ENCODE measurements at places on chromosomes 6 and 20.

DNA sequence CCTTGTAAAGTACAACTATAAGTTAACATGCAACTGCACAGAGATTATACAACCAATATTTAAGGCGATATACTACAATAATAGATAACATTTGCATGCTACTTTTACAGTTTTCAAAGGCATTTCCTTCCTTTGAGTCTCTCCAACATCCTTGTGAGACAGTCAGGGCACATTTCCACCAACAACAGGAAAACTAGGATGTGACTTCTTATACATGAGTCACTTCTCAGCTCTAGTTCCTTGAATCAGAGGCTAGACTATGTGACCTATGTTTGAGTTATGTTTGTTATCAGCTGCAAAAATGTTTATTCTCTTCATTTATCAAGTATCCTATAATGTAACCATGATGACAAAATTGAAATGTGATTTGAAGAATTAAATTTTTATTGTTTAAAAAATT, 51.7 kb upstream of the TFAP2D start:
- DNase-seq: no peak

DNA sequence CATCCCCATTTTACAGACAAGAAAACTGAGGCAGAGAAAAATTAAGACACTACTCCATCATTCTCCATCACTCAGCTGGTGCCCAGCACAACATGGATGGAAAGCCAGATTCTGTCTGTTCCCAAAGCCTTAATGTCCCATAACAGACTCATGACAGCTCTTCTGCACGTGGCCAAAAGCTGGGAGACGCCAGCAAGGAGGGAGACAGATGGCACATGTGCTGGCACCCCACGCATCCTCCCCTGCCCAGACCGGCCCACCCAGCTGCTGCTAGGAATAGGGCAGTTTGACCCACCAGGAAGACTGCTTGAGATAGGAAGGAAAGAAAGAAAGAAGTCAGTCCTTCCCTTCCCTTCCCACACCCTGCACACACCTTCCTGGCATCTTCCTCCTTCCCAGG, 96.3 kb downstream of the PREX1 start:
- DNase-seq: no peak

DNA sequence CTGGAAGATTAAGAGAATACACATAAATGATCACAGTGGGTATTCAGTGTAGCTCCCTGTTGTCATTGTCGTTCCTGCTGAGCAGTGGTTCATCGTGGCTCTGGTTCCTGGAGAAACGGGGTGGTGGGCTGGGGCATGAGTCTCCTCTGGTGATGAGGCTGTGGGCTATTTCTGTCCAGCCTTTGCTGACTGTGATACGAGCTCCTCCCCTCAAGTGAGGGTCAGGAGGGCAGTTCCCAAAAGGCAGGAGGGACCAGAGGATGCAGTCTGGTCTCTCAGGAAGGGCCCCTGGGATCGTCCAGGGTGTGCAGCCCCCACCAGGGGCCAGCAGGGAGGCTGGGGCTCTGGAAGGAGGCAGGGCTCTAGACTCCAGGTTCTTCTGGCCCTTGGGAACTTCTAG, 31.1 kb upstream of the DLGAP4 start:
- DNase-seq: no peak

GRCh38 chr20:57393321-57394120, 2.3 kb downstream of the RBM38 start:
- peak; percentile 56 for DNase-seq

DNA sequence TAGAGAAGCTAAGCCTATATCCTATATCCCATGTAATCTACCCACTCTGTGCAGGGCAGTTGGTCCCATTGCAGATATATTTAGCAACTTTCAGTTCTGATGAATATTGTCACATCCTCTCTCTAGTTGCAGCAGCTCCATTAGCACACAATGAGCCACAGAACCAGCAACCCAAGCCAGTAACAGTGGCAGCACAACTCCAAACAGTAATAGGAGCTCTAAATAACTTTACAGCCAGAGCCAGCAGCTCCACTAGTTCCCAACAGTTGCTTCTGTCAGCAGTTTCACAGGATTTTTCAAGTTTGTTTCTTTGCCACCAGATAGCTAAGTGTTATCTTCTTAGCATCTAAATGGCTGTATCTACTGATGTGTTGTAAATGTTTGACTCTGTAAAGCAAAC, 490.8 kb downstream of the HTR1B start:
- no peak for DNase-seq

GRCh38 chr6:2363211-2363610, 117.8 kb upstream of the GMDS start:
- no peak for DNase-seq

GRCh38 chr20:44171775-44172571, 15.0 kb downstream of the JPH2 start:
- no peak for DNase-seq

DNA sequence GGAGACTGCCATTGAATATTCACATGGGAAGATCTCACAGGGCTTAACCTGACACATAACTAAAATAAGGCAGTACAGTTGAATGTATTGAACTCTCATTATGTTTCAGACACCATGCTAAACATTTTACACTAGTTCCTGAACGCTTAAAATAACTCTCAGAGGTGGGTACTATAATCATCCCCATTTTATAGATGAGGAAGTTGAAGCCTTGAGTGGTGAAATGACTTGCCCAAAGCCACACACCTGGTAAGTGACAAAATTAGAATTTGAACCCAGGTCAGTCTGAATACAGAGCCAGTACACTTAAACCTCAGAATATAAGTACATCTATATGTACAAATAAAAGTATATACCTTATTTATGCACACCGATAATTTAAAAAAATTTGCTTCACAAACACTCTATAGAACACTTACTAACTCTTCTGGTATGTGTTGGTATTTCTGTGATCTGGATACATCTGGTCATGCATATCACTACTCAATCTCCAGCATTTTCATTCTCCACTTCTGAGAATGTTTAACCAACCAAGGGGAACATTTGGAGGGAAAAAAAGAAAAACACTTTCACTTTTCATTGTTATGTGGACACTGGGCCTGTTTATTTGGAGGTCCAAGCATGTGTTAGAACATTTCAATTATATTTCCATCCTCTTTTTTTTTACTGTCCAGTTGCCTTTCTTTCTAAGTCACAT, 4.6 kb upstream of the BICRAL start:
- no peak for DNase-seq

DNA sequence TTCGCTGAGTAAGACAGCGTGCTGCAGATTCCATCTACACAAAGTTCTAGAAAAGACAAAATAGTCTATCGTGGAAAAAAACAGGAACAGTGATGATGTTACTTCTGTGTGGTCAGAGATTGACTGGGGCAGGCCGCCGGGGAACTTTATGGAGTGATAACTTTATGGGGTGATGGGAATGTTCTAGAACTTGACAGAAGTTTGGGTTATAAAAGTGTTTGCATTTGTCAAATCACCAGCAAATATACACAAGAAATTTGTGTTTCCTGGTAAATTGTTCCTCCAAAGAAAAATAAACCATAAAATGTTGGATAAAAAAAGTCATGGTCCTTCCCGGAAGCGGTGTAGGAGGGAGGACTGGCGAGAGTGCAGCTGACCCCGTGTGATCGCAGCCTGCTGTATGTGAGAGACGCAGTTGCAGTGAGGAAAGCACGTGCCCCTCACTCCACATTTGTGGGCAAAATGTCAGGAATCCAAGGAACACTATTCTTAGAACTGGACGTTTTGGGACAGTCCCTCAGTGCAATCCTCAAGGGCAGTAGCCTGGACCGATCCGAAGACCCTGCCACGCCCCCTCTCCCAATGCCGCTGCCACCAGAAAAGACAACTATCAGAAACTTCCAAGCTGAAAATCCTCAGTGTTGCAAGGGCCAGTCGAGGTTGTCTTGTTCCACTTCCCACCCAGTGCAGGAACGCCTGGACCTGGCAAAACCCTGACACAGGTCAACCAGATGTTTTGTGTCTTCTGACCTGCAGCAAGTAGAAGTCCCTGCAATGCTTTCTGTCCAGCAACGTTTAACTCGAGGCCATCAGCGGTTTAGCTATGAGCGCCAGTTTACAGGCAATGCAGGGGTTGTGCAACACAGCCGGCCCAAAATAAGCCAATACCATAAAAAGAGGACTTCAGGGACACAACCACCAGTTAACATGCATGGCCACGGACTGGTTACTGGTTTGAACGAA, 80.5 kb upstream of the QKI start:
- no peak for DNase-seq

GRCh38 chr6:111872401-111873177, 663 bp downstream of the FYN start:
- no peak for DNase-seq

GRCh38 chr6:114404339-114404955, 61.6 kb upstream of the HS3ST5 start:
- no peak for DNase-seq

DNA sequence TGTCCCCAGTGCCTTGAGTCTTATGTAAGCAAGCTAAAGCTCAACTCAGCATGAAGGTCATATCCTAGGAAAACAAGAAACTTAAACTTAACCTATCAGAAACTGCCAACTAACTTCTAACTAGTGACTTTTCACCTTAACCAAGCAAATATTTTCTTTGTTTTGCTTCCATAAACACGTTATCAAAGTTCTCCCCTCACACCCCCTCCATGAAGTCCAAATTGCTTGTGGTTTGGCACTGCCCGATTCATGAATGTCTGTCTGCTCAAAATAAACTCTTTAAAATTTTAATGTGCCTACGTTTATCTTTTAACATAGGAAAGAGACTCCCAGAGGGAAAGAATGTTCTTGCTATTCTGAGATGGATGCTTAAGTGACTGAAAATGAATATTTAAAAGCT, 34.9 kb downstream of the GSTA2 start:
- no peak for DNase-seq

- DNase-seq: no peak
Observed at GRCh38 chr20:61901392-61902220, 164.1 kb downstream of the TAF4 start.

DNA sequence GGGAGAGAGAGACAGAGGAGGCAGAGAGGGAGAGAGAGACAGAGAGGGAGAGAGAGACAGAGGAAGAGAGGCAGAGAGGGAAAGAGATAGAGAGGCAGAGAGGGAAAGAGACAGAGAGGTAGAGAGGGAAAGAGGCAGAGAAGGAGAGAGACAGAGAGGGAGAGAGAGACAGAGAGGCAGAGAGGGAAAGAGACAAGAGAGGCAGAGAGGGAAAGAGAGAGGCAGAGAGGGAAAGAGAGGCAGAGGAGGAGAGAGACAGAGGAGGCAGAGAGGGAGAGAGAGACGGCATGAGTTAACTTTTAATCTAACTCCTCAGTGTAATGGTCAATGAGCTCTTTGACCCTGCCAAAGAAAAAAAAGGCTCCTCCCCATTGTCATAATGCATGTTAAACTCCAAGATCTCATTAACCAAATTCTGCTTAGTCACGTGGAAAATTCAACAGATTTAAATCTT, 7.1 kb downstream of the ELOVL2 start:
- DNase-seq: no peak

- DNase-seq: no peak
Observed at GRCh38 chr6:159689001-159689400, 4.0 kb downstream of the SOD2 start.

GRCh38 chr20:47843886-47844567, 58.7 kb upstream of the SULF2 start:
- DNase-seq: no peak

GRCh38 chr6:144007478-144008119, 460 bp downstream of the PLAGL1 start:
- DNase-seq: no peak

GRCh38 chr20:35626386-35627001, 10.9 kb downstream of the SPAG4 start:
- no peak for DNase-seq

- peak; percentile 35 for DNase-seq
Observed at GRCh38 chr6:139336488-139336887, 38.0 kb downstream of the CITED2 start.

GRCh38 chr6:116447052-116447451, 14.1 kb upstream of the CALHM6 start:
- no peak for DNase-seq

GRCh38 chr6:18160911-18161310, 5.7 kb downstream of the KDM1B start:
- DNase-seq: no peak

DNA sequence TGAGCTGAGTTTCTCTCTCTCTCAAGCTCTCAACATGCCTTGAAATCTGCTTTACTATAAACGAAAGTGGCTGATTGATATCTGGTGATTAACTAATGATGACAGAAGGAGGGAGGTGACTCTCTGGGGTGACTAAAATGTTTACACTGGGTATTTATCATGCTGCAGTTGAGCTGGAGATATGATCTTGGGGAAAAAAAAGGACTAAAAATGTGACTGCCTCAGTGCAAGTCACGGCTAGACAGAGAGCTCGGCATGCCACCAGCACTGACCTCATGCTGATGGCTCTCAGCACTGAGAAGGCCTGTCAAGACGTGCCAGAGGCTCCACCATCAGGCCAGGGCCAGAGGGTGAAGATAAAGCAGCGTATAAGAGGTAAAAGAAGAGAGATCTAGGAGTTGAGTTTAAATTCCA, 103.1 kb upstream of the SPACA1 start:
- no peak for DNase-seq

- no peak for DNase-seq
Observed at GRCh38 chr20:45818239-45818638, 5.8 kb downstream of the UBE2C start.

- no peak for DNase-seq
Observed at GRCh38 chr20:51526106-51526470, 16.4 kb downstream of the NFATC2 start.

GRCh38 chr20:22949331-22950109, 85.6 kb upstream of the SSTR4 start:
- DNase-seq: no peak

GRCh38 chr6:118714756-118715155, 63.4 kb upstream of the CEP85L start:
- DNase-seq: no peak

DNA sequence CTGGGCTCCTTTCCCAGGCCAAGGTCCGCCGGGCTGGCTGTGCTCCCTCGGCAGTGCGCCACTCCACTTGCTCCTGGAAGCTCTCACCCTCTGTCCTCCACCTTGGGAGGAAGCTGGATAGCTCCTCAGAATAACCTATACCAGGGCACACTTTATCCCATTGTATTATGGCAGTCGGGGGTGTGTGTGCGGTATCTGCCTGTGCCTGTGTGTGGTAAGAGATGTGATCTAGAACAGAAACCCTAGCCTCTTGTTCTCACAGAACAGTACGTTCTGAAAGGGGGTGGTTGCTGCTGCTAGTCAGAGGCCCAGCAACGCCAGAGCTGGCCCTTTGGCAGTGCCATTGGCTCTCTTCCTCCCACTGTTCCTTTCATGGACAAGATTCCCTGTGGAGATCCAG, 168.4 kb downstream of the TBXT start:
- no peak for DNase-seq

All from SHP77 (cell line).